Stimulated activated CD4-positive, alpha-beta T cell treated with anti-CD3 and anti-CD28 coated beads, Interleukin-2, amount 100 ng/mL, for 4 hours (primary cell): ENCODE measurements at places on chromosomes 6 and 20.
A peak's percentile ranks its signal among the peaks of the same experiment; 100 is the strongest.

DNA sequence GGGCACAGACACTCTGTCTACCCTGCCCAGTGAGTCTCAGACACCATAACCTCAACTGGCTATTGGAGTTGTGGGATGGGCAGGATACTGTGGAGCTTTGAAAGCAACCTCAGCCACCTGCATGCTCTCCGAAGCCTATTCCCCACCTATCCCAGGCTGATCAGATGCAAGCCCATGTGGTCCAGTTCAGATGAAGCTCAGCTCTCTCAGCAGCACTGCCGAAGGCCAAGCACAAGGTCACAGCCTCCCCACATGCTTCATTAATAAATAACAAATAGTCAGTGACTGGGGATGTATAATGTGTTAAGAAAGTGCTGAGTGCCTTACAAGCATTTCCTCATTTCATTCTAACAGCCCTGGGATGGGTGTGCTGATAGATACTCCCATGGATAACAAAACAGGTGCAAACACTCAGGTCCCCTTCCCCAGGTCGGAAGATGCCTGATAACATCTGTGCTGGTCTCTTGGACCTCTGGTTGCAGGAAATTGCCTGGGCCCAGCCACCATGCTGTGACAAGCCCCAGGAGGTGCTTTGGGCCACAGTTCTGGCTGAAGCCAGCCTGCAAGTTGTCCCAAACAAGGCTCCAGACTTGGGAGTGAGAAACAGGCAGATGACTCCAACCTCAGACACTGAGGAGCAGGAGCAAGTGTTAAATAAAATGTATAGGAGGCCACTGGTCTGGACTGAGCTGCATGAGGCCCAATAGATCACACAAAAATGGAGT is 3.7 kb downstream of the ACSS1 start:
- DNase-seq: no peak

GRCh38 chr20:63652192-63652980 is 838 bp downstream of the STMN3 start:
- peak; percentile 55 for DNase-seq

DNA sequence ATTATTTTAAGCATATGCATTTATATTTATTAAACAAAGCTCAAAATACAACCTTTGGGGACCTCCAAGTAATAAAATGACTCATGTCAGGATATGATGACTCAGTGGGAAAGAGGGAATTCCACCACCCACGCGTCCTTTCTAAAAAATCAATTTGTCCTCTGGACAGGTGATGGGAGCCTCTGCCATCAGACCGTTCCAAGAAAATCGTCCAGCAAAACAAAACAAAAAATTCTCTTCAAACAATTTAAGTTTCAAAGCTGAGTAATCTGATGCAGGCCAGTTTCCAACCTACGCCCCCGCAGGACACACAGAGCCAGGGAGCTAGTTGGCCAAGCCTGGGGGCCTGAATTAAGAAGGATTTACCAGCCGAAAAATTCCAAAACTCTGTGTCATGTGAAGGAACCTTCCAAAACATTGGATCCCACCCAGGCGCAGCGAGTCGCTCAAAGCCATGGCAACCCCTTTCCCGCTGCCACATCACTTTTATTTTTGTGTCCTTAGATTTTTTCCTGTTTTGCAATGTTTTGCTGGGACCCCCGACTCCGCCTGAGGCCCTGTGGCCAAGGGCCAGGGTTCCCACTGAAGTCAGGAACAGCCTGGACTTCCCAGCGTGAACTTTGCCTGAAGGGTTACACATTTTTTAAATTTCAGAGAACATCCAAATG is 95.3 kb downstream of the NFATC2 start:
- no peak for DNase-seq

- DNase-seq: no peak
Observed at GRCh38 chr20:34705397-34706301, 1.5 kb downstream of the TP53INP2 start.

GRCh38 chr20:58901488-58902402 is 49.2 kb downstream of the GNAS start:
- DNase-seq: no peak

DNA sequence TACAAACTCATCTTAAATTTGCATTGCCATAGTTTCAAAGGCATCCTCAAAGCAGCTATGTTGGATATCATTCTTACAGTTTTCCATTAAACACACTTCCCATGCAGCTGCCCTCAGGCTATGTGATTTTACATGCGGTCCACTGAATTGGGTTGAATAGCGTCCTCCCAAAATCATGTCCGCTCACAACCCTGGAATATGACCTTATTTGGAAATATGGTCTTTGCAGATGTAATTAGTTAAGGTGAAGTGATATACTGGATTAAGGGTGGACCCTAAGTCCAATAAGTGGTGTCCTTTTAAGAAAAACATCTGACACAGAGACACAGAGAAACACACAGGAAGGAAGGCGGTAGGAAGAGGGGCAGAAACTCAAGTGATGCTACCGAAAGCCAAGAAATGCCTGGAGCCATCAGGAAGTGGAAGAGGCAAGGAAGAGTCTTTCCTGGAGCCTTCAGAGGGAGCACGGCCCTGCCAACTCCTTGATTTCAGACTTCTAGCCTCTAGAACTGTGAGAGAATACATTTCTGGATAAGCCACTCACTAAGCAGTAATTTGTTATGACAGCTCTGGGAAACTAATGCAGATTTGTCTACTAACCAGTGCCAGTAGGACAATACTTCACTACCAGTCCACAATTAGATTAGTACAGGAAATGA is 42.7 kb upstream of the NHSL1 start:
- DNase-seq: no peak

- DNase-seq: no peak
Observed at GRCh38 chr6:5250451-5250850, 10.3 kb downstream of the LYRM4 start.

GRCh38 chr6:104700371-104701185 is 159.1 kb downstream of the HACE1 start:
- DNase-seq: no peak

- no peak for DNase-seq
Observed at GRCh38 chr6:167678102-167679101, 148.3 kb upstream of the AFDN start.

DNA sequence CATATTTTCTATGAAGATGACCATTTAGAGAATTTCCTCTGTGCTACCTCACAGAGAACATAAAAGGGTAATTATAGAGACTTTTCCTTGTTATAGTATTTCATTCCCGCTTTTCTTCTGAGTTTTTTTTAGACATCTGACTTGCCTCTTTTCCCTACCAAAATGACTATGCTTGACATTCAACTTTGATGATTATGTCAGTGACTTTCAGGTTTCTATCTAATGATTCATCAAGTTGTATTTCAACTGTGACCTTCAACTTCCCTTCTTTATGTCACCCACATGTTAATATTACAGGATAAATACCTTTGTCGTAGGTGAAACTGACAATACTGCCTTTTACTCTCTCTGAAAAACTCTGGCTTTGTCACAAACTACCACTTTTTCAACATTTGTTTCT is 95.3 kb downstream of the MLIP start:
- no peak for DNase-seq

GRCh38 chr6:44167567-44167966 is 8.9 kb downstream of the CAPN11 start:
- no peak for DNase-seq

DNA sequence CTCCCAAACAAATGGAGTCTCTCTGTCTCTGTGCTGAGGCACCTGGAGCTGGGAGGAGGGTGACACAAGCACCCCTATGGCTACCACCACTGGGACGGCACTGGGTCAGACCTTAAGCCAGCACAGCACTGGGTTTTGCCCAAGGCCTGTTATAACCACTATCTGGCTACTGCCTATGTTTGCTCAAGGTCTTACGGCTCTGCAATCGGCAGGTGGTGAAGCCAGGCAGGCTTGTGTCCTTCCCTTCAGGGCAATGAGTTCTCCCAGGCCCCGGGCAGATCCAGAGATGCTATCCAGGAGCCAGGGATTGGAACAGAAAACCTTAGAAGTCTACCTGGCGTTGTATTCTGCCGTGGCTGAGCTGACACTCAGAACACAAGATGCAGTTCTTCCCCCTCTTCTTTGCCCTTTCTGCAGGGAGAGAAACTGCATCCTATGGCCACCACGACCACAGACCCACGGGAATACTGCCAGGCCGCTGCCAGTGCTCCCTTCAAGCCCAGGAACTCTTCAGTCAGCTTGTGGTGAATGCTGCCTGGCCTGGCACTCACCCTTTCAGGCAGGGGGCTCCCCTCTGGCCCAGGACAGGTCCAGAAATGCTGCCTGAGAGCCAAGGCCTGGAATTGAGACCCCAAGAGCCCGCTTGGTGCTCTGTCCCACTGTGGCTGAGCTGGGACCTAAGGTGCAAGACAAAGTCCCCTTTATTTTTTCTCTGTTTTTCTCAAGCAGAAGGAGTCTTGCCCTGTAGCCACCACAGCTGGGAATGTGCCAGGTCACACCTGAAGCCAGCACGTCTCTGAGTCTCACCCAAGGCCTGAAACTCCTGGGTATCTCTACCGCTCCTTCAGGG is 67.0 kb upstream of the FRMD1 start:
- no peak for DNase-seq
